Stimulated activated CD8-positive, alpha-beta memory T cell treated with anti-CD3 and anti-CD28 coated beads, Interleukin-4, amount 100 ng/mL, for 1 hour (primary cell): ENCODE measurements at places on chromosomes 3 and 15.

- DNase-seq: no peak
Measured at GRCh38 chr3:8536096-8537056, 34.8 kb downstream of the LMCD1 start.

GRCh38 chr3:129645286-129645685, 38.8 kb upstream of the PLXND1 start:
- no peak for DNase-seq

- DNase-seq: no peak
Measured at GRCh38 chr3:134799393-134799792, 4.3 kb downstream of the EPHB1 start.

GRCh38 chr3:152835601-152836102, 721 bp downstream of the P2RY1 start:
- DNase-seq: no peak
